ENCODE measurements at places on chromosomes 7 and 10.

DNA sequence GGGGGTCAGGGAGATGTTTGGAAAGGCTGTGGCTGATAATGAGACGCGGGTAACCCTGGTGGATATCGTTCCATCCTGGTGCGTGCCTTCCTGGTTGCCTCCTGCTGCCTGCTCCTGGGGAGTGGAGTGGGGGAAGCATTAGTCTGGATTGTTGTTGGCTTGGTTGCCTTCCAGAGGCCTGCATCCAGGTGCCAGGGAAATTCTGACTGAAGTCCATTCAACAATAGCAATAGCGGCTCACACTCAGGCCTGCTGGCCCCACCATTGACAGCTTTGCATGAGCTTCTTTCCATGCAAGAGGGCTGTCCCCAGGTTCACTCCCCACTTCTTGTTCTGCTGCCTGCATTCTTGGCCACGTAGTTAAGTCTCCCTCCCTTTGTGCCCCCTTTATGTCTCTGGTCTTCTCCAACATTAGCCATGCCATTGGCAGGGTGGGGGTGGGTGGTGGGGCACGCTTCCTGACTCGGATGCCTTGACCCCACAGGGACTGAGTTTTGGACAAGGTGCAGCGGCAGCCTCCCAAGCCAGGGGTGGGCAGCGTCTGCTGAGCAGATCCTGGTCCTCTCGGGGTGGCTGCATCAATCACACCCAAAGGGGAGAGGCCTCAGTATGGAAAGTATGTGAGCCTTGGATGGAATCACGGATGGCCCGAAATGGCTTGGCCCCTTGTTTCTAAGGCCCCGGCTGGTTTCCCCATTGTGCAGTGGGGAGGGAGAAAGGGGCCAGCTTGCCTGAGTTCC is 150.2 kb downstream of the GRK5 start:
- peaks cover 6% of the 10 kb centered on the region for H3K4me1 ChIP-seq
- no peaks in the 10 kb centered on the region for H3K36me3 ChIP-seq
- H3K27me3 ChIP-seq, result no peaks in the 10 kb centered on the region
- no peak for DNase-seq
- no peak overlapping the region for H3K27ac ChIP-seq

DNA sequence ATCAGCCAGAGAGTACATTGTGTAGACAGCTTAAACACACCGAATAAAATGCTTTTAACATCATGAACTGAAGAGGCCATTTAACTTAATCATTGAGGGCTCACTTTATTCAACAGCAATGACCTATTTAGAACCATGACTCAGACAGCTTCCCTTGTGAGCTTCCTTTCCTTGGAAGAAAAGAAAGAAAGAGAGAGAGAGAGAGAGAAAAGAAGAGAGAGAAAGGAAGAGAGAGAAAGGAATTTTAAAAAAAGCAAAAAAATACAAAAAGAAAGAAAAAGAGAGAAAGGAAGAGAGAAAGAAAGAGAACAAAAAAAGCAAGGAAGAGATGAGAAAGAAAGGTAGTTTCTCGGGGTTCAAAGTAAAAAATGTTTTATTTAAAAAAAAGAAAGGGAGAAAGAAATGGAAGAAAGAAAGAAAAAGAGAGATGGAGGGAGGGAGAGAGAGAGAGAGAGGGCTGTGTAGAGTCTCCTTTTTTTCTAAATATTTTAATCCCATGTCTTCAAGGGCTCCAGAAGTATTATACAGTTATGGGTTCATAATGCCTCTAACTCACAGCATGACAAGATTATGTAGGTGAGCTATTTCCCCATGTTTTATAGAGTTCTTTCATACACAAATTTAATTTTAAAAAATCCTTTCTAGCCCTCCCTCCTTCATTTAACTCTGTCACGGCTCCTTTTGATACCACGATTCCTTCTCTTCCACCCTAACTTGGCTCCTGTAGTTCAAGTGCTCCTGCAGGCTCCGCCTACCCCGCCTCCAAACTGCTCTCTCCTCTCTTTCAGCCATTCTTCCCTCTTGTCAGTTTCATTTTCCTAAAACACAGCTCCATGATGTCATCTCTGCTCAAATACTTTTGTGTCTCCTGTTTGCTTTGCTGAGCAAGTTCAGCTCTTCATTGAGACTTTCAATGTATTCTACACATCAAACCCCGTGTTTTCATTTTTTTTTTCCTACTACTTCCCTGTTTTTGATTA is 85.5 kb downstream of the PRTFDC1 start:
- no peaks in the 10 kb centered on the region for H3K4me1 ChIP-seq
- no peaks in the 10 kb centered on the region for H3K27me3 ChIP-seq
- no peak overlapping the region for H3K27ac ChIP-seq
- H3K36me3 ChIP-seq, result no peaks in the 10 kb centered on the region

DNA sequence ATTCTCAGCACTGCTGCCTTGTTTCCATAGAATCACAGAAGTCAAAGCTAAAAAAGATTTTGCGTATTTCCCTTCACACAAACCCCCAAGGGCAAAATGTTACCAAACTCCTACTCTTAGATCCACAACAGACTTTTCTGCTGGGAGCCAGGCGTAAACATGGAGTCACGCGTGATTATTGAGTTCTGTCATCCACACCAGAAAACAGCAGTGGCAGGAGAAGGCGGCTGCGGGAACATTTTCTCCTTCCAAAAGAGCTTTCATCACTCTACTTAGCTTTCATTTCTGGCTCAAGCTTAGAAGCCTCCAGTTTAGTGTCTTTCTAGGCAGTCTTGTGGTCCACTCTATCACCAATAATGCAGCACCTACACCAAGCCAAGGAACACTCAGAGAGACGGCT is 712.9 kb upstream of the NRP1 start:
- no peak for DNase-seq
- H3K4me1 ChIP-seq, result no peaks in the 10 kb centered on the region
- H3K4me3 ChIP-seq, result no peak overlapping the region
- H3K36me3 ChIP-seq, result no peaks in the 10 kb centered on the region
- H3K27me3 ChIP-seq, result no peaks in the 10 kb centered on the region
- no peak overlapping the region for H3K27ac ChIP-seq

DNA sequence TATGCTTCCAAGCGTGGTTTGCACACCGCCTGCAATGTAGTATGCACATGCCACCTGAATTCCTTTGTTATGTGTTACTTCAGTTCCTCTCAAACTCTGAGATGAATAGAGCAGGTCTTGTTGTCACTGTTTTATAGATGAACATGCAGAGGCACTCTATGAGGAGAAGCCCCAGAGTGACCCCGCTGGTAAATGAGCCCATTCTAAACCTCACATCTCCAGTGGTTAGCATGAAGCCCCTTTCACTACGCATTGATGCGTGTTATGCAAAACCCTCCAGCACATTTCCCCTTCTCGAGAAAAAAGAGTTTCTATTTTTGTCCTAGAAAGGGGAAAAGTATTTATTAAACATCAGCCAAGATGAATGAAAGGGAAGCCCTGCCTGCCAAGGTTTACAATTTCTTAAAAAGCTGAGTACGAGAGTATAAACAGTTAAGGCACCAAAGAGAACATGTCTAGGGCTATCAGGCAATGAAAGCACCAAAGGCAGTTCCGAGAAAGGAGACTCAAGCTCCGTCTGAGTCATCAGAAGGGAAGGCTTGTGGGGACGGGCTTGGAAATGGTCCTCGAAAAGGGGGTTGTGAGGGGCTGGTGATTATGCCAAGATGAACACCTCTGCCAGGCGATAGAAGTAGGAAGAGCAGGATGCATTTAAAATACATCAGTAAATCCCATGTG is 58.7 kb upstream of the PFKP start:
- DNase-seq, result no peak
- no peak overlapping the region for H3K27ac ChIP-seq
- no peaks in the 10 kb centered on the region for H3K36me3 ChIP-seq
- H3K27me3 ChIP-seq, result no peaks in the 10 kb centered on the region

DNA sequence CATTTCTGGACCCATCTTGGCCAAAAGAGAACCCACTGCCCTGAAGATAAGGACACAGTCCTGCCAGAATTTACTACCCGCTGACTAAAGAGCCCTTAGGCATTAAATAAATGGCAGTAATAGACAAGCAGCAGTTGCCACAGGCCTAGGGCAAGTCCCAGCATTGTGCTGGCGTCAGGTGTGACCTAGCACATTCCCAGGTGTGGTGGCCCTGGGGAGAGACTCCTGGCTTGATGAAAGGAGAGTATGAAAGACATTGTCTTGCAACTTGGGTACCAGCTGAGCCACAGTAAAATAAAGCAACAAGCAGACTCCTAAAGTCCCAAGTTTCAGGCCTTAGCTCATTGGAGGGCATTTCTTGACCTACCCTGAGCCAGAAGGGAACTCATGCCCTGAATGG is 715.7 kb upstream of the SORCS1 start:
- H3K27ac ChIP-seq, result no peak overlapping the region
- no peaks in the 10 kb centered on the region for H3K36me3 ChIP-seq
- no peaks in the 10 kb centered on the region for H3K27me3 ChIP-seq
- no peak overlapping the region for H3K4me3 ChIP-seq
- H3K4me1 ChIP-seq, result no peaks in the 10 kb centered on the region

All from Caco-2 (cell line).